Head of caudate nucleus (tissue), 42 donors: ENCODE measurements at places on chromosomes 2 and 18.

DNA sequence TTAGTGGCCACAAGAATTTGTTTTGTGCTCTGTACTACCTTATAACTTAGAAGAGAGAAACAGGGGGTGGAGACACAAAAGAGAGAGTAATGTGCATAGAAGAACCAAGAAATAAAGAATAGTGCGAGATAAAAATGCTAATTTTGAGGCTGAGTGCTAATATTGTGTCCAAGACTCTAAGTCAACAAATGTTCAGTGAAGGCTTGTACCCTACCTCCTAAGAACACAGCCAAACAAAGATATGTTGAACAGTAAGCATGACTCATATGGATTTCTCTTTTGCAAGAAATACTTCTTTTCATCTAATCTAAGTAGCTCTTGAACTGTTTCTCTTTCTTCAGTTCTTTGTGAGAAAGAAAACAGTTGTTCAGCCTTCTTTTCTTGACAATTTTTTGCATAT is 45.2 kb downstream of the GAREM1 start:
- no peak for DNase-seq

DNA sequence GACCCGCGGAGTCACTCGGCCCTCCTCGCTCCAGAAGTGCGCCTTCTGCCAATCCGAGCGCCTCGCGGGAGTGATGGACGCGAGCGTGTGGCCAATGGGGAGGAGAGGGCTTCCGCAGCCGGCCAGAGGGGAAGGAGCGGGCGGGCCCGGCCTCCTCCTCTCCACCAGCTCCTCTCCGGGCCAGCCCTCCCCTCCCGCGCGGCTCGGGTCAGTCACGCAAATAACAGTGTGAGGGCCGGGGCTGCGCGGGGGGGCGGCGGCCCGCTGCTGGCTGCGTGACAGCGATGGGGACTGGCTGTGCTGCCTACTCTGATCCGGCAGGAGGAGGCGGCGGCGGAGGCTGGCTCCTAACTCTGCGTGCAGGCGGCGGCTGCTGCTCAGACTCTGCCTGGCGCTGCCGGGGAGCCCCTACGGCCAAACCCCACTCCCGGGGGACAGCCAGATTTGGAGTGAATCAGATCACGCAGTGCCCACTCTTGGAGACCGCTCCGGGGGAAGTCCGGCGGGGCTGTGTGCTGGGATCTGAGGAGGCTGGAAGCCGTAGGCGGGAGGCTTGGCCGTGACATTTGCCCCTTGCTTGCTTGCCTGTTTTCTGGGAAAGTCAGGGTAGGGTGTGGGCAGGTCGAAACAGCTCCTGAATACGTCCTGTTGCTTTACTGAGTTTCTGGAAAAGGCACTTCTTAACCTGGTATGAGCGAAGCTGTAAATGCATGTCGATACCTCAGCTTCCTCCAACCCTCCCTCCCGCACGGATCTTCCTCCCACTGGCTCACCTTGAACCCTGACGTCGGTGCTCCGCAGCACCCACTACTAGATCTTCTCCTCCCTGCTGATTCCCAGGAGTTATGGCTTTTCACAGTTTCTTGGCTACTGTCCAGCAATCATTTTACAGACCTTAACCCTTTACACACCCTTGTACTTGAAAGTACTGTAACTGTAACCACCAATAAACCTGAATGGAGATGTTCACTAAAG is 97.9 kb upstream of the SERTAD2 start:
- peak; percentile 54 for DNase-seq

GRCh38 chr2:2014251-2014771 is 270.0 kb upstream of the PXDN start:
- peak; percentile 66 for DNase-seq

GRCh38 chr2:153543635-153544071 is 65.1 kb upstream of the RPRM start:
- no peak for DNase-seq

GRCh38 chr2:71827524-71827901 is 320.1 kb downstream of the CYP26B1 start:
- no peak for DNase-seq

DNA sequence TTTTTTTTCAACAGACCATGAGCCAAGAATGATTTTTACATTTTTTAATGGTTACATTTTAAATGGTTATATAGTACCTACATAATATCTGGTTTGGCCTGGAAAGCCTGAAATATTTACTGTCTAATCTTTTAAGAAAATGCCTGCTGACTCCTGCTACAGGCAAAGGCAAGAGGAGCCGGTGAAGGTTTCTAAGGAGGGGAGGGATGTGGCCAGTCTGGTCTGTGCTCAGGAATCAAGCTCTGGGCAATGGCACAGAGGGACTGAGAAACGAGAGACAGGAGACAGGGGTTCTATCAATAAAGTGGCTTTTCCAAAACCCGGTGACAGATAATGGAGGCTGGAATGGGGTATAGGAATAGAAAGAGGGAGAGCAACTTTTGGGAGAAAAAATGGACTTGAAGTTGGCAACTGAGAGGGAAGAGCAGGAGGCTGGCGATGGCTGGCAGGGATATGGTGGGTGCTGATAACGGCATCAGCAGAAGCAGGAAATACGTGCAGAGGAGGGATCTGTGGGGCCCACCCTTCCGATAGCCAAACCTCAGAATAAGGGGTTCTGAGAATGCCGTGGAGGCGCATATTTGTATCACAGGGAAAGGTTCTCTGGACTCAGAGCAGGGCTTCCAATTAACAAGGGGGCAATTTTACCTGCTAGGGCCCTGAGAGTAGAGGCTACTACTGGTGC is 64.0 kb upstream of the DNMT3A start:
- no peak for DNase-seq

GRCh38 chr2:235769046-235769445 is 275.2 kb downstream of the AGAP1 start:
- DNase-seq = no peak

- no peak for DNase-seq
These were observed 15.9 kb downstream of the SCG2 start for GRCh38 chr2:223586261-223586660.

DNA sequence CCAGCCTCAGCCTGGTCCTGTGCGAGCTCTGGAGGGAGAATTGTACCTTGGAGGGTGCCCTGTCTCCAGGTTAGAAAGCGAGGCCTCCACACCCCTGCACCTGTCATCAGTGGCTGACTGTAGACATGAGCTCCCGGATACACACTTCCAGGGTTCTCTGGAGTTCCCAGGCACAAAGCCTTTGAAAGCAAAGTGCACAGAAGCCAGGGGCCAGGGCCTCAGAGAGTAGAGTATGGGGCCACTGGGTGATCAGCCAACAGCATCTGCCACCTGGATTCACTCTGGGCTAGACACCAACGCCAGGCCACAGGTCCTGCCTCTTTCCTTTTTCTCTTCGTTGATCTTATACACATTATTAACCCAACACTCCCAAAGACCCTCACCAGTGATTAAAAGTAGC is 239.4 kb upstream of the HDAC4 start:
- DNase-seq = no peak

GRCh38 chr2:164984428-164984827 is 29.1 kb upstream of the SLC38A11 start:
- DNase-seq = no peak

- DNase-seq = no peak
These were observed 246.9 kb downstream of the MTX2 start for GRCh38 chr2:176516051-176516602.

- DNase-seq = no peak
These were observed 40.1 kb downstream of the DOCK10 start for GRCh38 chr2:225002039-225002655.

GRCh38 chr2:156563994-156564753 is 128.0 kb downstream of the GPD2 start:
- DNase-seq = no peak

- no peak for DNase-seq
These were observed 69.2 kb downstream of the RFTN2 start for GRCh38 chr2:197606180-197606579.

GRCh38 chr2:16049406-16049805 is 109.1 kb downstream of the MYCN start:
- DNase-seq = no peak

GRCh38 chr2:202267495-202267894 is 1.9 kb downstream of the NOP58 start:
- DNase-seq = no peak

DNA sequence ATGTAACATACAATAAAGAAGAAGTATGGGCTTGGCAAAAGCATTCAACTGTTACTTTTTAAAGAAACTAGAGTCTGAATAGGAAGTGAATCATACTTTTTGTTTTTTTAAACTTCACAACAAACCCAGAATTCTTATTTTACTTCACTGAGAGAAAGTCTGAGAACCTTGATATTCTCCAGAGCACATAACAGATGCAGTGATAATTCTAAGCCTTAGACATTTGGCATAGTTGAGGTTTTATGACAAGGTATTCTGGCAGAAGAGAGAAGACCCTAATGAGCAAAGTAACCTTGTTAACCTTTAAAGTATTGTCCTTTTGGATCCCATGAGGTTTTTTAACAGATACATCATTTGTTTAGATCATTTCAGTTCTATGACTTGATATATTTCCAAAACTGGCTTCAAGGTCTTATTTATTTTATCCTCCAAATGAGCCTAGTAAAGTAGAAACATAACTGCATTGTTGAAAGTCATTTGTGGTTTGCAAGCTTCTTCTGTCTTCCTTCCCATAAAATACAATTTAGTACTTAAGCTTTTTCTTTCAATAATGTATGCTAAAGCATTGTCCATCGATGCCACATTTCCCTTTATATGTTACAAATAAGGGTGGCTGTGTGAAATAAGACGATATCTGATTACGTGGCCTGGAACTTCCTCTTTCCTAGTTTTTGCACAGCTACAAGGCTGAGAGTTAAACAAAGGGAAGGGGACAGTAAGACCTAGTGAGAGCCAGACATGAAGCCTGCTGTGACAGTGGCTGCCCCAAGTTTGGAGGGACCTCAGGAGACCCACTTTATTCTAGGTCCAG is 86.1 kb upstream of the ITPRID2 start:
- no peak for DNase-seq

DNA sequence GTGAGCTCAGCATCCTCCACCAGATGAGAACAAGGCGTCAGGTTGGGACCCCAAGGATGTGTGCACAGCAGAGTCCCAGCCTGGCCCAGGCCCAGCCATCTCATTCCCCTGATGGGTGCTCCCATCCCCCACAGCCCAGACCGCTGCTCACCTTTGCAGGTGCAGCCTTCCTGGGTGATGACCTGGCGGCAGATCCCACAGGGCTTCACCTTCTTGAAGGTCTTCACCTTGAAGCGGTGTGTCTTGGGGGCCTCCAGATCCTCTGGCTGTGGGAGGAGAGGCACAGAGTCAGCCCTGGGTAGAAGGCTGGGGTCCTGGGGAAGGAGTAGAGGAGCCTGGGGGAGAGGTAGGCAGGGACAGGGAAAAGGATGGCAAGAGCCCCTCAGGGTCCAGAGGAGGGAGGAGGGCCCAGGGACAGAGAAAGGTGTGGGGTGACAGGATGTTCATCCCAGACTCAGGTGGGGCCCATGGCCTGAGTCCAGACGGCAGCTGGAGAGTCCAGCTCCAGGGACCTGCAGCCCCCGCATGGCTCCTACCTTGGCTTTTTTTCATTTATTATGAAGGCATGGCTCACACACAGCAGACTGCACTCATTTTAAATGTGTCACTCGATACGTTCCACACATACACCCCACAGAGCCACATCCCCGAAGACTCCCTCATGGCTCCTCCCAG is 11.9 kb downstream of the TNS1 start:
- DNase-seq = peak; percentile 21
